ENCODE measurements at places on chromosomes 7 and 10.
A peak's percentile ranks its signal among the peaks of the same experiment; 100 is the strongest.

- no peak for DNase-seq
These were observed 167.2 kb downstream of the EVX1 start for GRCh38 chr7:27409776-27410175.

DNA sequence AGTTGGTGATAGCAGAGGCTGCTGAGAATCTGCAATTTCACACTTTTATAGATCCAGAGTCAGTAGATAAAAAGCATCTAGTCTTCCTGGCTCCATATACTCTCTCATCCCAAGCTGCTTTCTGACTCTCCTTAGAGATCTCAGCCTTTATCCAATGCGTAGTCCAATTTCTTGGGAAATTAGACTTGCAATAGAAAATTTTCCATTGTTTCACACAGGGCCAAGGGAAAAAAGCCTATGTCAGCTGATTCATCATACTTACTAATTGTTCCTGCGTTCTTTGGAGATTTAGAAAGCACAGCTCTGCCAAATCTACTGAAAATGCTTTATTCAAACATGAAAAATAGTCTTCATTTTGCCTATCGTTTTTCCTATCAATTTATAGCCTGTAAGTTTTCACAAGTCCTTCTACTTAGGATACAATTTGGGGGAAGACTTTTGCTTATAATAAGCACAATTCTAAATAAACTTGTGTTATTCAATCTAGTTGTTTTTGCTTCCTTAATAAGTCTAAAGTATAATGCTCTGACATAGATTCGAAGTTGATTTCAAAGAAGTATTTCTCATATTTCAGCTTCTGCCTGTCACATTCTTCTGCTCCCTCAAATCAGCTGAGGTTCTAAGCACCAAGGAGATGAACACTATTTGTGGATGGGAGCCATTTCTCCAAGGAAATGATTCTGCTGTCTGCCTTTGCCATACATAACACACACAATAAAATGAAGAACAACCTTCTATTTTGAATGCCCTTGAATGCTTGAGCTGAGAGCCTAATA is 165.4 kb downstream of the ADAM12 start:
- no peak for DNase-seq

GRCh38 chr7:55475855-55476803 is 96.2 kb downstream of the VOPP1 start:
- DNase-seq: peak; percentile 87

DNA sequence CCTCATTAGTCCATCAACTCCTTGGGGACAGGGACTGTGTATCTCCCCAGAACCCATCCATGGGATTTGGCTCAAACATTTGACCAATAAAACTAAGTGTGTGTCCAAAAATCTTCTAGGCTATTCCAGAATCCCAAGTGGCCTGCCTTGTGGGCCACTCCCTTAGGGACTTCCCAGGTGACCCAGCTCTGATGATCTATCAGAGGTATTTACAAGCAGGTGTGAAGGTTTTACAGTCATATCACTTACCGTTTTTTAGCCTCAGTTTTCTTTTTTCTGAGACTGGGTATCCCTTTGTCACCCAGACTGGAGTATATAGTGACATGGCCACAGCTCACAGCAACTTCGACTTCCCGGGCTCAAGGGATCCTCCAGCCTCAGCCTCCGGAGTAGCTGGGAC is 64.4 kb downstream of the PIP4K2A start:
- no peak for DNase-seq

- DNase-seq: no peak
These were observed 51.5 kb upstream of the GRM3 start for GRCh38 chr7:86592185-86592584.

- DNase-seq: no peak
These were observed 41.1 kb downstream of the COBL start for GRCh38 chr7:51275532-51275931.

- DNase-seq: no peak
These were observed 16.7 kb downstream of the LSMEM1 start for GRCh38 chr7:112497481-112497880.

GRCh38 chr10:8054244-8054493 is 319 bp upstream of the GATA3 start:
- DNase-seq: no peak

- no peak for DNase-seq
These were observed 244.0 kb downstream of the BUB3 start for GRCh38 chr10:123398180-123398591.

GRCh38 chr10:128258421-128258976 is 132.3 kb upstream of the MKI67 start:
- no peak for DNase-seq

Data from brain microvascular endothelial cell (primary cell).